ENCODE measurements at places on chromosomes 5 and 9.
A peak's percentile ranks its signal among the peaks of the same experiment; 100 is the strongest.

GRCh38 chr9:89743573-89744254, 138.9 kb downstream of the GADD45G start:
- DNase-seq, result peak; percentile 89

- no peak for DNase-seq
Measured at GRCh38 chr5:42721484-42721883, 35.1 kb upstream of the CCDC152 start.

GRCh38 chr9:71003346-71003745, 118.1 kb downstream of the TRPM3 start:
- no peak for DNase-seq

DNA sequence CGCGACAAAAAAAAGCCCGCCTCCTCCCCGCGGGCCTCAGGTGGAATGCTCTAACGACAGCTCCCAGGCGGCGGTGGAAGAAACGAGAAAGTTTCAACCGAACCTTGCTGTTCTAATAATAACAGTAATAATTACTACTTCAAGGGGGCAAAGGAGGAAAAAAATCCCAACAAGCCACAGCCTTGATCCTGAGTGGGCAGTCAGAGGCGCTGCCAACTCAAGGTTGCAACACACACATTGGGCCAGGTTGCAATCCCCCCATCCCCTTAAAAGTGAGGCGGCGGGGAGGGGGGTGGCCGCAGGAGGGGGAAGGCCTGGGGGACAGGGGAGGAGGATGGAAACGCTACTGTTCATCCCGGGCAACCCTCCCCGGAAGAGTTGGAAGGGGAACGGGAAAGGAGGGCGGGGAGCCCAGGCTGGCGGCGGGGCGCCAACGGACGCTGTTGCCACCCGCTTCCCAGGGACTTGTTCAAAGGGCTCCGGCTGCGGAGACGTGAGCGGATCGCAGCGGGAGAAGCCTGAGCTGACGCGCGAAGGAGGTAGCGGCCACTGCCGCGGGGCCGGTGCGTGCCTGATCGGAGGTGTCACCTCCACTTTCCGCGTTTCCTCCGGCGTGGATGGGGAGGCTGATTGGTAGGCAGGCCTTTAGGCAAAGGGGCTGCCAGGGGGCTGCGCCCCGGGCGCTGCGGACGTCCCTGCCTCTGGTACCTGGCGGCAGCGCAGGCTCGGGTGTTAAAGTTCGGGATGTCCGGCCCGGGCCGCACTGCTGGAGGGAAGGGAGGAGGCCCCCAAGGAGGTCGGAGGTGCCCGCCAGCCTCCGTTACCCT, 647 bp downstream of the SMARCA2 start:
- peak; percentile 56 for DNase-seq

DNA sequence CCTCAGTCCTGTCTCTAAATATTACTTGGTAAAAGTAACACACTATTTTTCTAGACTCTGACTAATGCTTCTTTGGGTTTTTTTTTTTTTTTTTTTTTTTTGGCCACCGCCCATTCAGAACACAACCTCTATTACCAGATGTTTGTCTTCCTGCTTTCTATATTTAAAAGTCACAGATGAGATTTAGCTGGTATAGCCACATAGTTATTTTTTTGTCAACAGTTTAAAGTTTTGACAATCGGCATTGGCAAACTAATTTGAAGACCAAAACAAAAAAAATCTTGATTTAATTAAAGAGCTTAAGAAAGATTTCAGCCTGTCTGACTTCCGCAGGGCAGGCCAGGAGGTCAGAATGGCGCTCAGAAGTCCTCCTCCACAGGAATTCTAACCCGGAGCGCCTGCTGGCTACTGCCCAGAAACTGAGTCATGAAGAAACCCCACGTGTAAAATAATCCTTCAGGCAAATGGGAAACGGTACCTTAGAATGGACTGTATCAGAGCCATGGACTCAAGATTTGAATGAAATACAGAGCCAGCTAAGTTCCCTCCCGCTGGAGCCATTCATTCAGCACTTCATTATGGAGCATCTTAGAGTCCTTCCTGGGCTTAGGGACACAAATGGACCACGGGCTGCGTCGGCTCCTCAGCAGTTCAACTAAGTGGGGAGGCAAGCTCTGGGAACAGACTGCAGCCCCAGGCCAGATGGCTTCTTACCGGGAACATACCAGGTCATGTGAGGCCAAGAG, 55.6 kb downstream of the PTPDC1 start:
- DNase-seq, result no peak

- no peak for DNase-seq
Measured at GRCh38 chr5:178770621-178771020, 40.2 kb upstream of the ZNF354A start.

GRCh38 chr9:444528-444927, 229.9 kb downstream of the DOCK8 start:
- DNase-seq, result no peak

DNA sequence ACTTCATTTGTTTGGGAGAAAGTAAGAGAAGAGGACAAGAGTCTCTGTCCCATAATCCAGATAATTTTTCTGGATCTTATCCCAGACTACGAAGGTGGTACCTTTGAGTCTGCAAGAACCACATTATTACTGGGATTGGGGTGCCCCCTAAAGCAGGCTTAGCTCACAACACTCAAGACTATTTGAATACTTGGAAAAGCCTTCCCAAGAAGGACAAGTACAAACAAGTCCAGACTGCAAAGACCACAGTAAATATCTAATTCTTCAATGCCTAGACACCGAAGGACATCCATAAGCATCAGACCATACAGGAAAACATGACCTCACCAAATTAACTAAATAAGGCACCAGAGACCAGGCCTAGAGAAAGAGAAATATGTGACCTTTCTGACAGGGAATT, 40.2 kb upstream of the TMED7 start:
- no peak for DNase-seq

DNA sequence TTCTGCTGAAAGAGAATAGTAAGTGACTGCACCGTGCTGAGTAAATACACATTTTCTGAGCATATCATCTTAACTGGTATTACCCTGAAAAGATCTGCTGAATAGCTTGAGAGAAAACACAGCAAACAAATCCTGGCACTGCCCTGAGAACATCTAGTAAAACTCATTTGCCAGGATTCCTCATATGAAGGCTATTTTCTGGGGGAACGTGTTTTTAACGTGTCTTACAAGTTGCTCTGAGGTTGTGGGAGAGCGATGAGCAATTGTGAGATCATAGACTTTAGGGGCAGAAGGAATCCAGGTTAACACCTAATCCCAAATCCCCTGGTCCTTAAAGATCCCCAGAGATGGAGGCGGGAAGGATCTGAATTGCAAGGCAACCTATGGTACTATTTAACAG, 331.9 kb upstream of the RFX3 start:
- no peak for DNase-seq

- no peak for DNase-seq
Measured at GRCh38 chr9:38334234-38334633, 58.3 kb upstream of the ALDH1B1 start.

- no peak for DNase-seq
Measured at GRCh38 chr5:133332439-133333024, 279.8 kb downstream of the FSTL4 start.

DNA sequence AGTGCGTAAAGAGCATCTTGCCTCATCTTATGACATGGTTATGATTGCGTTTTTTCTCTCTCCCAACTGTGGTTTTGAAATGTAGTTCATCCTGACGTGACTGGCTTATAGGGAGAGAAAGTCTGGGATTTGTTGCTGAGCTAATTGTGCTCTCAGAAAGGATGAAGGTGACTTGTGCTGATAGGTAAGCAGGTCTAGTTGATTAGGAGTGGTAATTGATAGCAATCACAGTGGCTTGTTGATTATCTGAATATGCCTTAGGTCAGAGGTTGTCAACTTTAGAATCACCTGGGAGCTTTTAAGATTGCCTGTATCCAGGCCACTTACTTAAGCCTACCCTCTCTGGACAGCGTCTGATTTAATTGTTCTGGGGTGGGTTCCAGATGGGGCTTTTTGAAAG, 117.8 kb downstream of the TLE4 start:
- no peak for DNase-seq

DNA sequence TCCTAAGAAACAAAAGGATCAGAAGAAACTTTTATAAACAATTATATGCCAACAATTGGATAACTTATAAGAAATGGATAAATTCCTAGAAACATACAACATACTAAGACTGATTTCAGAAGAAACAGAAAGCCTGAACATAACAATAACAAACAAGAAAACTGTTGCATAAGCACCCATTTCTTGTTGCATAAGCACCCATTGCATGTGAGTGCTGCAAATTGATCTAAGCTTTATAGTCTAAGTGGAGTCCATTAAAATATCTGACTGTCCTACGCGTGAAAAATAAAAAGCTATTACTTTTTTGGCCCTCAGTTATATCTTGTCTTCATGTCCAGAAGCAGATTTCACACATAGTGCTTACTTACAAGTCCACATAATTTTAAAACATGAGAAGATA, 19.3 kb downstream of the TYRP1 start:
- no peak for DNase-seq

DNA sequence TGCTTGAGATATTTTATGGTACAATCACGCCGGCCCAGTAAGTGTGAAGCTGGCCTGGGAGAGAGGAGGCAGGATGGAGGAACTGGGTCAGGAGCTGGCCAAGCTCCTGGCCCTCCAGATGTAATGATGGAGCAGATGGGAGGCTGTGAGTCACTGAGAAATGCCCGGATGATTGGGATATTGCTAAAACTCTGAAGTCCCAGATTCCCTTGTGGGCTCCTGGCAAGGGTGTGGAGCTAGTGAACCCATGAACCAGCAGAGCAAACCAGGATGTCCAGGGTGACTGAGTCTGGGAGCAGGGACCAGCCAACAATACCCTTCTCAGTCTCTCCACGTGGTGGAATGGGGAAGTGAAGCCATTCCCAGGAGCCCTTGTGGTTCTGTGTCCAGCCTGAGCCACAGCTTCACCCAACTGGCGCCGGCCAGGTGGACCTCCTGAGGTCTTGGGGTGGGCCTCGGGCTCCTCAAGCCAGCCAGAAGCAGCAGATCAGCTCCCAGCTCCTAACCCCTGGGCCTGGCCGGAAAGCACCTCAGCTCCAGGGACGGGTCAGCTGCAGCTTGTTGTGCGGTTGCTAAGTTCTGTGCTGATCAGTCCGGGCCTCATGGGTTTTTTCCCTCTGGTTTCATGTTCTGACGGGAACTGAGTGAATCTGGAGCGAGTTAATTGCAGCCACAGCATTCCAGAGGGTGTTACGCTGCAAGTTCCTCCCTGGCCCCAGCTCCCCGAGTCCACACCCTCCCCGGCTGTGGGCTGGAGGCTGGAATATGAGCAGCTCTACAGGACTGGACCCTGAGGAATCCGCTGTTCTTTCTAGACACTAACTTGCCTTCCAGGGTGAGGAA, 37.6 kb downstream of the DUSP1 start:
- no peak for DNase-seq

DNA sequence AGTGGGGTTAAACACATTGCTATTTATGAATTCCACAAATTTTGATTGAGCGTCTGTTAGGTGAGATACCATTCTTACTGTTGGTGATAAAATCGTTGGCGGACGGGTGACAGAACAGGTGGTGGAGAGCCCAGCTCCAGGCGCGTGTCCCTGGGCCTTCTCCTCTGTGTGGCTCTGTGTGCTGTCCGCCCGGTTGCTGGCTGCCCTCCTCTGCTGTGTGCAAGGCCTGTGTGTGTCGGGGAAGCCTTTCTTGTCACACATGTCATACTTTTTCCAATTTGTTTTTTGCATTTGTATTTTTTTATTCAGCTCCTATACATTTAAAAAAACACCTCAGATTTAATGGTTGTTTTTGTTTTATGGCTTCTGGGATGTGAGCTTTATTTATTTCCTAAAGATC, 33.9 kb downstream of the TENT4A start:
- DNase-seq, result no peak
